ENCODE measurements at places on chromosomes 5 and 9. TPM values are rescaled to one million over a fixed set of nuclear protein-coding genes. Genes with fewer than 3 reads are reported as not detected.
A peak's percentile ranks its signal among the peaks of the same experiment; 100 is the strongest.

The SPINK7 gene
- total RNA-seq = not detected

The SPINK1 gene
- total RNA-seq = not detected

GRCh38 chr5:17735761-17736160 is 101.5 kb downstream of the TAF11L14 start:
- DNase-seq = no peak

DNA sequence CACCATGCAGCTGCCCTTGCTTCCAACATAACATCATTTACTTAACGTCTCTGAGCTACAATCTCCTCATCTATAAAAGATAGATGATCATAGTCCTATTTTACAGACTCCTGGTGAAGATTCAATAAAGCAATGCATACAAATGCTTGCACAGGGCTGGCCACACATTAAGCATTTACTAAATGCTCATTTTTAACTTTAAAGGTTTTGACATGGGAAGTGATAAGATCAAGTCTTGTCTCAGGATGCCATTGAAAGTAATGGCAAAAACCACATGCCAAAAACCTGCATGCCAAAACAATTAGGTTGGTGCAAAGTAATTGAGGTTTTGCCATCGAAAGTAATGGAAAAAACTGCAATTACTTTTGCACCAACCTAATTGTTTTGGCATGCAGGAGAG is 181.2 kb upstream of the ADRA1B start:
- no peak for DNase-seq

GRCh38 chr5:140246378-140247122 is 56.4 kb downstream of the PFDN1 start:
- DNase-seq = no peak

DNA sequence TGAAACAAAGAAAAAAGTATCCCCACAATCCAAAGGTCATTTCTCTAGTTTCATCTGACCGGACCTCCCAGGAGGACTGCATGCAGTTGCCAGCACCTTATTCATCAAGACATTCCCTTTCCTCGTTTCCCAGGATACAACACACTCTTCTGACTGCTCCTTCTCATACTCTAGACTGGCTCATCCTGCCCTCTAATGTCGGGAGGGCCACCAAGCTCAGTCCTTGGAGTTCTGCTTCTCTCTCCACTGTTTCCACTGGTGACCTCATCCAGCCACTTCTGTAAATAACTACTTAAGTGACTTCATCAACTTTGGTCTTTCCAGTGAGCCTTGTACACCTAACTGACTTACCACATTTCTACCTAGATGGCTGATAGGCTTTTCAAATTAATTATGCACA is 179.1 kb downstream of the EPB41L4A start:
- no peak for DNase-seq

The GMCL2 gene
- total RNA-seq = not detected

The CCDC183 gene
- total RNA-seq = not detected

DNA sequence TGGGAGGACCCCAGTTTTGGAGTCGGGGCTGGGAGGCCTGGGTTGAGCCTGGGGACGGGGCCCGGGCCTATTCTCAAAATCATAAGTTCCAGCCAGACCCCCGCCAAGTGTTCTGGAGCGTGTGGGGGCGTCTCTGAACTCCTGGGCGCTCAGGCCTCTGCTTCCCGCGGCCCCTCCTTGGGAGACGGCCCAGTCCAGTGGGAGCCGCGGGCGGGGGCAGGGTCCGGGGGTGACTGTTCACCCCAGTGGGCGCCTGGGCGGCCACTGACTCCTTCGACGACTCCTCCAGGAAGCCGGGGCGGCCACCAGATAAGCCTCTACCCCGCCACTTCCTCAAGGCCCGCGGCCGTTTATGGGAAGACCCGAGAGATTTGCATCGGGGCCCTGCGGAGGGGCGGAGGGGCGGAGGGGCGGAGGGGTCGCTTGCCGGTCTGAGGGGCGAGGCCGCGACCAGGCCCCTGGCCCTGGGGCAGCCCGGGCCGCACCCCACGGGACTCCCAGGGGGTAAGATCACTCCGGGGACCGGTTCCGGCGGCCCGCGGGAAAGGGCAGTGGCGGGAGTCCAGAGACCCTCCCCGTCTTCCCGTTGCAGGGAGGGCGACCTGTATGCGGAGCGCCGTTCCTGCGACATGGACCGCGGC is 655 bp downstream of the TOR4A start:
- DNase-seq = no peak

The SLC46A2 gene
- total RNA-seq = not detected

DNA sequence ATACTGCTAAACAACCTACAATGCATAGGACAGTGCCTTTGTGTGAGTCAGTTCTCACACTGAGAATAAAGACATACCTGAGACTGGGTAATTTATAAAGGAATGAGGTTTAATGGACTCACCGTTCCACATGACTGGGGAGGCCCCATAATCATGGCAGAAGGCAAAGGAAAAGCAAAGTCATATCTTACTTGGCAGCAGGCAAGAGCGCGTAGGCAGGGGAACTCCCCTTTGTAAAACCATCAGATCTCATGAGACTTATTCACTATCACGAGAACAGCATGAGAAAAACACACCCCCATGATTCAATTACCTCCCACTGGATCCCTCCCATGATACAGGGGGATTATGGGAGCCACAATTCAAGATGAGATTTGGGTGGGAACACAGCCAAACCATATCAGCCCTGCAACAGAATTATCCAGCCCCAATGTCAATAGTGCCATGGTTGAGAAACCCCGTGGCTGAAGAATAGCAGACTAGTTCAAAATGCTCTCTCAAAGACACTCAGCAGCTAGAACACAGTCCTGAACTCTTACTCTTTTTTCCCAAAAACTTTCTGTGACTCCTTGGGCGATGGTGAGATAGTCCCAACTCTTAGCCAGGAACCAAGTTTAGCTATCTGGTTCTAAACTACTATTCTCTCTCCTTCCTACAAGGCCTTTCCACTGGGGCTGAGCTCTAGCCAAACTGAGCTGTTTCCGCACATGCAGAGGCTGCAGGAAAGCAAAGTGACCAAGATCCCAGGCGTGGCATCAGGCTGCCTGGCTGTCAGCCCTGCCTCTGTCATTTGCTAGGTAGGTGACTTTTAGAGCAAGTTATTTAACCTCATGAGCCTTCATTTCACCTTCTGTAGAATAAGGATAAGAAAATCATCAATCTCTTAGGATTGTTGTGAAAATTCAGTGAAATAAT is 21.7 kb downstream of the FAT2 start:
- DNase-seq = no peak

The LOX gene
- total RNA-seq = 0.14 TPM

GRCh38 chr9:20200991-20201431 is 412.2 kb upstream of the SLC24A2 start:
- no peak for DNase-seq

DNA sequence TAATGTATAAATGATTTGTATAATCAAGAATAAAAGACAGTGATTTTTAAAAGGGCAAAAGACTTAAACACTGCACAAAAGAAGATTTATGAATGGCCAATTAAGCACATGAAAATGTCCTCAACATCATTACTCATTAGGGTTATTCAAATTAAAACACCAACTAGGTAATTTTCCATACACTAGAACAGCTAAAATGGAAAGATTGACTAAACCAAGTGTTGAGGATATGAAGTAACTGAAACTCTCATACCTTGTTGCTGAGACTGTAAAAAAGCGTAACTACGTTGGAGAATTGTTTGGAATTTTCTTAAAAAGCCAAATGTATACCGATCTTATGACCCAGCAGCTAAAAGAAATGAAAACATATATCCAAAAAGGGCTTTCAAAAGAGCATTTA is 144.9 kb downstream of the SGCD start:
- no peak for DNase-seq

DNA sequence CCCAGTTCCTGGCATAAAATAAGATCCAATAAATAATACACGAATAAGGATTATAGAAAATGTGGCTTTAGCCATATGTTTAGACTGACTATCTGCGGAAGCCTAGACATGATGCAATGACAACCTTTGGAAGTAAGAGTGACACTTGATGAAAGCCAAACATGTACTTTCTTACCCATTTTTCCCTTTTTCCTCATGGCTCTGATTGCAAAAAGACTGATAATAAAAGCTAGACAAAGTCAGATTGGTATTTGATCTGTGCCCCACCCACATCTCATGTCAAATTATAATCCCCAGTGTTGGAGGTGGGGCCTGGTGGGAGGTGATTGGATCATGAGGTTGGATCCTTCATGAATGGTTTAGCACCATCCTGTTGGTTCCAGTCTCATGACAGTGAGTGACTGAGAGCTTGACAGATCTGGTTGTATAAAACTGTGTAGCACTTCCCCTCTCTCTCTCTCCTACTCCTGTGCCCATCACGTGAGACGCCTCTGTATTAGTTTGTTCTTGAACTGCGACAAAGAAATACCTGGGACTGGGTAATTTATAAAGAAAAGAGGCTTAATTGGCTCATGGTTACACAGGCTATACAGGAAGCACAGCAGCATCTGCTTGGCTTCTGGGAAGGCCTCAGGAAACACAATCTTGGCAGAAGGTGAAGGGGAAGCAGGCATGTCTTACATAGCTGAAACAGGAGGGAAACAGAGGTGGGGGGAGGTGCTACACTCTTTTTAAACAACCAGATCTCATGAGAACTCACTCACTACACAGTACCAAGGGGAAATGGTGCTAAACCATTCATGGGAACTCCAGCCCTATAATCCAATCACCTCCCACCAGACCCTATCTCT is 243.4 kb upstream of the PIK3R1 start:
- DNase-seq = no peak

The ADGRD2 gene
- total RNA-seq = 0.07 TPM

The FOXD4L6 gene
- total RNA-seq = not detected

- DNase-seq = no peak
These were observed 189.2 kb downstream of the TARS1 start for GRCh38 chr5:33629999-33630398.

GRCh38 chr9:119005162-119005561 is 364.1 kb downstream of the BRINP1 start:
- peak; percentile 15 for DNase-seq
